Stimulated activated CD8-positive, alpha-beta memory T cell treated with anti-CD3 and anti-CD28 coated beads, Interleukin-4, amount 100 ng/mL, for 1 hour (primary cell): ENCODE measurements at places on chromosomes 1 and 21.

GRCh38 chr1:24501371-24502064, 1.1 kb upstream of the RCAN3 start:
- DNase-seq: no peak

DNA sequence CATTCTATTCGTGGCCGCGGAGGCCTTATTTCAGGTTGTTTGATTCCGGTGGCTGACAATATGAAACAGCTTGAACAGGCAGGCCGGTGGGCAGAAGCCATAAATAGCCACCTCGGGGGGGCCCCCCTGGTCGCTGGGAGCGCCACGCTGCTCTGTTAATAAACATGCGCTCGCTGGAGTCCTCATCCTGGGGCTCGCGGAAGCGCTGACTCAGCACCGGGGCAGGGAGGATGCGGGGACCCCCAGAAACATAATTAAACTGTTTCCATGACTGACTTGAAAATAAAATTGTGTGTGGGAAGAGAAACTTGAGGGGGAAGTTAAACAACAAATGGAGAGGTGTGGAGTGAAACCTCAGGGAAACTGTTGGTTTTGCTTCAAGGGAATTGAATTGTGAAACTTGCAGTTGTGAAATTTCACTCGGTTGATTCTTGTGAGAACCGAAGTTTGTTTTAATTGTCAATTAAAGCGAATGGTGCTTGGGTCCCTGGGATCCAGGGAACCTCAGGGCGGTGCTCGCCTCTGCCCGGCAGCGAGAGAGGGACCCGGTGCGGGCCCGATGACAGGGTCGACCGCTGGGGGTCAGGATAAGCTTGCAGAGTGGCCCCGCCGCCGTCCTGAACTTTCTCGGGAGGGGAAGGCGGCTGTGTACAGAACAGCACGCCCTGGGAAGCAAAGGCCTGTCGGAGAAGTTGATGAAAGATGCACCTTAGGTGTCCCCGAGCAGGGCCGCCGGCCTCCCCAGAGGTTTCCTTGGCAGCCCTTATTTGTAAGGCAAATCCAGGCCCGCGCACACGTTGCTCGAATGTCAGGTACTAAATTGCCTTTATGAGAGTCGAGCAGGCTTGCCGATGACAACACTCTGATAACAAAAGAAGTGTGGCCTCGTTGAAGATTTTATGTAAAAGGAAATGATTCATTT, 176.9 kb upstream of the LMO4 start:
- DNase-seq: no peak

- no peak for DNase-seq
These were observed 20.5 kb upstream of the PDC start for GRCh38 chr1:186481303-186481888.

DNA sequence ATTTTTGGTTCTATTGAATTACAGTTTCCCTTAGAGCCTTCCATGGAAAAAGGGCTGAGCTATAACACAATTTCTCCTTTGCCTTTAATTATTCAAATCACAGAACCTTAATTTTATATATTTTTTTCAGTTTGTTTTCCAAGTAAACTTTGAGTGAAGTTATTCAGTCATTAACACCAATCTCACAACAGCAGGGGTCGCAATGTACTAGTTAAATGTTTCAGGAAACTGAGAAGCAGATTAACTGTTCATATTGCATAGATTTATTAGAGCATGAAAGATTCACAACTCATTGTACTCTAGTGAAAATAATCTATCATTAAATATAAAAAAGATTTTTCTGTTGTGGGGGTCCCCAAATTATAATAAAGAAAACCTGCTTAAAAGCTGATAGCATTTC, 64.1 kb downstream of the KIFAP3 start:
- DNase-seq: no peak

DNA sequence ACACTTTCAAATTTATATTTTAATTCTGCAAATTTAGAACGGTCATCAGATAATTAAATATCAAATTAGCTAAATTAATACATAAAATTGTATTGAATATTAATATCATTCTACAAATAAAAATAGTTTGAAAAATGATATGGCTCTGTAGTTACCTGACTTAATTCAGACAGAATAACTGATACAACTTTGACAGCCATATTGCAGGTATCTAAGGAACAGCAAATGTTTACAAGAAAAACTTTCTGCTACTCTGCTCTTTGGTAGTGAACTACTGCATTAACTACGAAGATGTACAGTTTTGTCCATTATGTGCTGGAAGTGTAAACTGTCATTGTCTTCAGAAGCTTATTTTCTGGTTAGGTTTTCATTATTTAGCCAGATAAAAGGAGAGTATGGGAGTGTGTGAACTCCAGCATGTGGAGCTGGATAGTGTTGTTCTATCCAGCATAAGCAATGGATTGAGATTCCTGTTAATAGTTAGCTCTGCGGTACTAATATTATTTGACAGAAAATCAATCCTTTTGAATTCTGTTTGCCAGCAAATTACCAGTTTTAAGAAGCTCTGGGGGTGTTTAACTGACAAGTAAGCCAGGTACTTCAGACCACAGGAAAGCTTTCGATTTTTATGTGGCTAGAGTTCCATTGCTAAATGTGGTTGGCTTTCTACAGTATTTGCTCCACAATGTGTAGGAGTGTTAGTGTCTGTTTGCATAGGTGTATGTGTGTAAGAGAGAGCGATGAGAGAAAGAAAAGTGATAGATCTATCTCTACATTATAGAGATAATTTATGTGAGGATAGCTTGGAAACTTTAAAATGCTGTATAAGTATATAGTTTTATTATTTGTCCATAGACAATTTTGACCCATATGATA, 247.9 kb downstream of the GRIK1 start:
- no peak for DNase-seq

DNA sequence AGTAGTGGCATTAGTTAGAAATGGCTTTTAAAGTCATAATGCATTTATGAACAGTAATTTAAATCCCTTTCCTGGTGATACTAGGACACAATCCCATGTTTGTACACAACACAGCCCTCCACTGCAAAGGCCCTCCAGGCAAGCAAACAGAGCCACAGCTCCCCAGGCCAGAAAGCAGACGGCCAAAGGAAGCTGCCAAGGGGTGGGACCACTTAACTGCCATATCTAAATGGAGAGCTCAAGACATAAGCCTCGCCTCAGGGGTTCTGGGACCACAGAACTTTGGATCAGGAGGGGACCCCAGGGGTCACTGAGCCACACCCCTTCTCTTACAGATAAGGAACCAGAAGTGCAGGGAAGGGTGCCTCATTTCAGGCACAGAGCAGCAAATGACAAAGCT, 189.7 kb downstream of the KCNH1 start:
- no peak for DNase-seq

- no peak for DNase-seq
These were observed 32.5 kb downstream of the PEX14 start for GRCh38 chr1:10507111-10507879.

DNA sequence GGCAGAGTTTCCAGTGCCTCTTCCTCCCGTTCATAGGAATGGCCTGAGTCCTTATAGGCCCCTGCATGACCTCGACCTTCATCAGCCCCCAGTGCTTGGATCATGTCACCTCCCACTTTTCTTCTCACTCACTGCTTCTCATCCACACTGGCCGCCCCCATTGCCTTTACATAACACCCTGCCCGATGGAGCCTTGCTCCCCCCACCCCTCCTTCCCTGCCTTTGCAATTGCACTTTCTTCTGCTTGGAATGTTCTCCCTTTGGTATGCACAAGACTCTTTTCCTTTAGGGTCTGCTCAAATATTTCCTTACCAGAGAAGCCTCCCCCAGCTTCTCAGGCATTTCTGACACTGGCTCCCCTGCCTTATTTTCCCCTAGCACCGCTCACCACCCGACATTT, 125.2 kb upstream of the KCNJ6 start:
- no peak for DNase-seq

- DNase-seq: no peak
These were observed 21.4 kb downstream of the RPS6KA1 start for GRCh38 chr1:26550946-26551345.
